ENCODE measurements at places on chromosomes 4 and X. TPM values are rescaled to one million over a fixed set of nuclear protein-coding genes. Genes with fewer than 3 reads are reported as not detected.

F9 gene
- not detected for total RNA-seq

ACE2 gene
- total RNA-seq: 0.11 TPM

CLDN34 gene
- not detected for total RNA-seq

TRMT10A gene
- total RNA-seq: 5.1 TPM

FABP2 gene
- total RNA-seq: not detected

PAK3 gene
- not detected for total RNA-seq

GPR173 gene
- 6.7 TPM for total RNA-seq

SLC26A1 gene
- total RNA-seq: not detected

ATP1B4 gene
- total RNA-seq: not detected

ZNF718 gene
- total RNA-seq: 6.7 TPM

PNMA3 gene
- total RNA-seq: not detected

CPLX1 gene
- not detected for total RNA-seq

PCDH7 gene
- total RNA-seq: 111 TPM

NAA11 gene
- not detected for total RNA-seq

SMS gene
- 141 TPM for total RNA-seq

TAF7L gene
- total RNA-seq: under 0.01 TPM

STOX2 gene
- total RNA-seq: 2.5 TPM

KIAA1210 gene
- total RNA-seq: not detected

OCRL gene
- 14.5 TPM for total RNA-seq

RIPPLY1 gene
- not detected for total RNA-seq

AMTN gene
- total RNA-seq: not detected

POU4F2 gene
- not detected for total RNA-seq

RBM46 gene
- not detected for total RNA-seq

MAGEB1 gene
- not detected for total RNA-seq

TMEM175 gene
- 15.9 TPM for total RNA-seq

LRP2BP gene
- 1.2 TPM for total RNA-seq

PNMA5 gene
- total RNA-seq: not detected
